CD4-positive, alpha-beta T cell treated with Interleukin-17A for 4 hours (primary cell): ENCODE measurements at places on chromosomes 11 and 22.

DNA sequence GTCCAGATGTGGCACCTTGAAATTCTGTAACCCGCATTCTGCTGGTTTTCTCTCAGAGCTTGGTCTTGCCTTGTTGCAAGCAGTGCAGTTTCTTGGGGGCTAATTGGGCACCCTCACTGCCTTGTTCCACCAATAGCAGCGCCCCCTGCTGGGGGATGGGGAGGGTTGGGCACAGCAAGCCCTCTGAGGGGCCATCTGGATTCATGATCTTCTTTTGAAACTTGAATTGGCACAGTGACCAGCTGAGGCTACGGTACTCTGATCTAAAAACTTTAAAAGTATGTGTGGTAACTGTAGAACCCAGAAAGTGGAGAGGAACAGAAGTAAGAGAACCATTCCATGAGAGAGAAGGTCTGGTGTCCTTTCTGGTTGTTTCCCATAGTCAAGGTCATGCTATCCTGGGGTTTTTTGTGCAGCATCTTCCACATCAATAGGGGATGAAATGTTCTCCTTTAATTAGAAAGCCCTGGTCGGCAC lies 64.2 kb downstream of the MED15 start:
- DNase-seq = peak; percentile 81

GRCh38 chr22:23098230-23098705 lies 27.9 kb downstream of the GNAZ start:
- DNase-seq = no peak

DNA sequence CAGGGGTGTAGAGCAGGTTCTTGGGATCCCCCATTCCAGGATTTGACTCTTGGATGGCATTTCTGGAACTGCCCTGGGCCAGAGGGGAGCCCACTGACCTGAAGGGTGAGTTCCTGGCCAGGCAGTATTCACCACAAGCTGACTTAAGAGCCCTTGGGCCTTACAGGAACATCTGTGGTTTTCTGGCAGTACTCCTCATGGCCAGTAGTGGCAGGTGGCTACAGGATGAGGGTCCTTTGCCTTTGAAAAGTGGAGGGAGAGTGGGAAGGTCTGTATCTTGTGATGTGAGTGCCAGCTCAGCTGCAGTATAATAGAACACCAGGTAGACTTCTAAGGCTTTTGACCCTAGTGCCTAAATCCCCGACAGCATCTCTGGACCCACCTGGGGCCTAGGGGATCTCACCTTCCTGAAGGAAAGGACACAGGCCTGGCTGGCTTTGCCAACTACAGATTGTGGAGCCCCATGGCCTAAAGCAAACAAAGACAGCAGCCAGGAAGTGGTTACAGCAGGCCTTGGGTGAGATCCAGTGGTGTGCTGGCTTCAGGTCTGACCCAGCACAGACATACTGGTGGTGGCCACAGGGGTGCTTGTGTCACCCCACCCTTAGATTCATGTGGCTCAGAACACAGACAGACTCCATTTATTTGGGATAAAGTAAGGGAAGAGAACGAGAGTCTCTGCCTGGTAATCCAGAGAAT lies 9.0 kb downstream of the OR51S1 start:
- no peak for DNase-seq

- no peak for DNase-seq
Measured at GRCh38 chr11:77065878-77066228, 918 bp upstream of the CAPN5 start.

GRCh38 chr11:2531277-2531986 lies 86.6 kb downstream of the KCNQ1 start:
- peak; percentile 78 for DNase-seq

DNA sequence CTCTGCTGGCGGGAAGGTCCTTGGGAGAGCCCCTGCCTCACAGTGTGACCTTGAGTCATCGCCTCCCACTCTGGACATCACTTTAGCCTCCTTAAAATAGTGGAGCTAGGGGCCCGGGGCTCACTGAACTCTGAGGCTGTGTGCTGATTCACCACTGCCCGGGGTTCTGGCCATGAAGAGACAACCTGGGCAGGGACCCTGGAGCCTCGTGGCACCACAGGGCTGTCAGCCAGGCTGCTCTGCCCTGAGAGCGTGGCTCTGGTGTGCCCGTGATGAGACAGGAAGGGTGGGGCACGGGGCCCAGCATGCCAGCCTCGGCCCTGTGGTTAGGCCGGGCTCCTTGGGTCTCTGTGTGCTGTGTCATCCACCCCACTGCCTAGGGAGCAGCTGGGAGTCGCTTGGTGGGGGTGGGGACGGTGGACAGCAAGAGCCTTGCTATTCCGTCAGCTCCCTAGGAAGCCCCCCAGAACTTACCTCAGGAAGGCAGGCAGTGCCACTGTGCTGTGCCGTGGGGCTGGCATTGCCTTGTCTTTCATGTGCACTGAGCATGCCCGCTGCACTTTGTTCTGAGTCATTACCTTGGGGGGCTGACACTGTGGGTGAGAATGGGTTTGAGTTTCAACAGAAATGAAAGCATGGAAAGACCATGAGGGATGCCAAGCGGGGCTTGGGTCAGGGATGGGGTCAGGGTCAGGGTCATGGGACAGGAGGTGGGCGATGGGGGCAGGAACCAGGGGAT lies 31.7 kb downstream of the TPCN2 start:
- DNase-seq = peak; percentile 50

DNA sequence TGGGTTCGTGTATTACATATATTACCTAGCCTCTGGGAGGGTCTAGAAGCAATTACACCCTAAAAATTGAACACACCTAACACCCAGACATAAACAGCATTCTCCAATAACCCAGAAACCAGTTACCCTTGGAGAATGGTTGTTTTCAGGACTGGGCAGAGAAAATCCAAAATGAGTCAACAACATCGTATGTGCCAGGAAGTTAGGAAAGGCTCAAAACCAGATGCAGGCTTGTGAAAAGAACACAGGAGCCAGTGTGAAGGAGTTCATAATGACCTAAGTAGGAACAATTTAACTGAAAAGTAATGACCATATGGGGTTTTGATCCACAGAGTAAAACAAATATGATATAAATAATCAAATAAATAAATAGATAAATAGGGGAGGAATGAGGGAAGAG lies 5.1 kb upstream of the CLPB start:
- no peak for DNase-seq

DNA sequence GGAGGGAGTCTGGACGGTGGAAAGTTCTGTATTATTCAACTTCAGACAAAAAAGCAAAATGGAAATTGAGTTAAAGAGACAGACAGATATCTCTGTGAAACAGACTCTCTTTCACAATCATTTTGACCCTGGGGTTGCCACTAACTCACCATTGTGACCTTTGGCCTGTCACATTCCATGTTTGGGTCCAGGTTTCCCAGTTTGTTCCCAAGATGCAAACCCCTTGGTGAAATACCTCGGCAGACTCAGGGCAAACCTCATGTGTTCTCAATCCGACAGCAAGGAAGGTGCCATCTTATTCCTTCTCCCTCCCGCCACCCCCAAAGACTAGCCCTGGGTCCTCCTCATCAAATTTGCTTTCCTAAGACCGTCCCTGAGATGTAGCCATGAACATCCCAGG lies 41.8 kb downstream of the GALNT18 start:
- DNase-seq = no peak

GRCh38 chr11:100887659-100888058 lies 200.6 kb downstream of the ARHGAP42 start:
- no peak for DNase-seq
